ENCODE measurements at places on chromosomes 1 and 21.

- no peaks in the 10 kb centered on the region for H3K27me3 ChIP-seq
- no peak overlapping the region for H3K27ac ChIP-seq
- no peaks in the 10 kb centered on the region for H3K36me3 ChIP-seq
- no peak overlapping the region for H3K4me3 ChIP-seq
Measured at GRCh38 chr21:14890141-14890540, 174.7 kb downstream of the NRIP1 start.

GRCh38 chr1:234373959-234374254, 651 bp downstream of the COA6 start:
- H3K4me3 ChIP-seq, result peak overlapping the region; percentile 97
- peak overlapping the region; percentile 93 for H3K27ac ChIP-seq
- H3K36me3 ChIP-seq, result peaks cover 12% of the 10 kb centered on the region
- peaks cover 23% of the 10 kb centered on the region for H3K4me1 ChIP-seq
- H3K27me3 ChIP-seq, result peaks cover 9% of the 10 kb centered on the region

DNA sequence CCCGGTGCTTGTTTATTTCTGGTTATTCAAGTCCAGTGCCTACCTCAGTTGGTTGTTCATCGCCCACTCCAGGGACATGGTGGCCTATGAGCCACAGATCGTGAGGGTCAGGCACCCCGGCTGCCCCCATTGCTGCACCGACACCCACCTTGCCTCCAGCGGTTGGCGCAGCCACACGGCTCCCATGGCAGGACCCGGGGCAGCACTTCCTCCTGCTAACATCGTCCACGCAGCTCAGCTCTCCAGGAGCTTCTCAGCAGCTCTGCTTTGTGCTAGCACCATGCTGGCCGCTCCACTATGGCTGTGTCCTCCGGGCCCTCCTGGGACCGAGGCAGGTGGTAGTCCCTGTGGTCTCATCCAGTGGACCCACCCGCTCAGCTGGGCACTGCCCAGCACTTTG, 13.9 kb upstream of the PRKCZ start:
- no peak overlapping the region for H3K27ac ChIP-seq
- peaks cover 3% of the 10 kb centered on the region for H3K27me3 ChIP-seq
- no peaks in the 10 kb centered on the region for H3K36me3 ChIP-seq
- H3K4me1 ChIP-seq, result no peaks in the 10 kb centered on the region

DNA sequence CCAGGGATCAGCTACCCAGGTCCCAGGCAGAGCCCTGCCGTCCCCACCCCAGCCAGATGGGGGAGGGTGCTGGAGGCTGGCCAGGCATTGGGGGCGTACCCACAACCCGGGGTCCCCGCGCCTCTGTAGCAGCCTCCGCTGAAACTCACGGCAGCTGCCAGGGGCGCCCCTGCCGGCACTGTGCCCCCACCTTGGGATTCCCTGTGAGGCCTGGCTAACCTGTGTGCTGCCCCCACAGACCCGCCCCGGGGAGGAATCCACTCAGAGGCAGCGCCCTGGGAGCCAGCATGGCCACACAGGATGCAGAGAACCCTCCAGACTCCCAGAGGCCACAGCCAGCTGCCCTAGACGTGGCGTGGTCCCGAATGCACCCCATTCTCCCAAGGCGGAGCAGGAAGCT, 3.8 kb downstream of the DVL1 start:
- H3K27ac ChIP-seq, result no peak overlapping the region
- DNase-seq, result no peak
- peaks cover 10% of the 10 kb centered on the region for H3K36me3 ChIP-seq
- no peak overlapping the region for H3K4me3 ChIP-seq
- peaks cover 13% of the 10 kb centered on the region for H3K4me1 ChIP-seq
- no peaks in the 10 kb centered on the region for H3K27me3 ChIP-seq

- H3K4me1 ChIP-seq, result peaks cover 7% of the 10 kb centered on the region
- no peaks in the 10 kb centered on the region for H3K27me3 ChIP-seq
- no peak for DNase-seq
- no peak overlapping the region for H3K4me3 ChIP-seq
Measured at GRCh38 chr1:232528472-232529089, 101.4 kb downstream of the SIPA1L2 start.

DNA sequence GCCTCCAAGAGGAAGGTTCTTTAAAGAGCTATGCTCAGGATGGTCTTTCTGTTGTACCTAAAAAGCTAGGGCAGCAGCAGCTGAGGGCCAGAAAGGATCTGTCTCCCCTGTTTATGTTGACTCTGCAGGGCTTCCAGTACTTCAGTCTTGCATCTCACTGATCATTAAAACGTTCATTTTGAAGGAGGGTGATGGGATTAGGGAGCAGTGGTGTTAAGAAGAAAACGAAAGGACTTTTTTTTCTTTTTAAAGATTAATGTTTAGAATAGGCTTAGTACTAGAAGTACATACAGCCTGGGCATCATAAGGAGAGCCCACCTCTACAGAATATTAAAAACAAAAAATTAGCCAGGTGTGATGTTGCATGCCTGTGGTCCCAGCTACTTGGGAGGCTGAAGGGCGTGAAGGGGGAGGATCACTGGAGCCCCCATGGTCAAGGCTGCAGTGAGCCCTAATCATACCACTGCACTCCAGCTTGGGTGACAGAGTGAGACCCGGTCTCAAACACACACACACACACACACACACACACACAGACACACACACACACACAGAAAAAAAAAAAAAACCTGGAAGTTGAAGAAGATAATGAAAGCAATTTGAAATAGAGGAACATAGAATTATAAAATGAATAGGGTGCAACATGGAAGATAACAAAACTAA, 2.9 kb downstream of the CR1L start:
- no peak overlapping the region for H3K4me3 ChIP-seq
- DNase-seq, result no peak
- no peaks in the 10 kb centered on the region for H3K36me3 ChIP-seq
- H3K27me3 ChIP-seq, result peaks cover 6% of the 10 kb centered on the region
- H3K27ac ChIP-seq, result no peak overlapping the region

DNA sequence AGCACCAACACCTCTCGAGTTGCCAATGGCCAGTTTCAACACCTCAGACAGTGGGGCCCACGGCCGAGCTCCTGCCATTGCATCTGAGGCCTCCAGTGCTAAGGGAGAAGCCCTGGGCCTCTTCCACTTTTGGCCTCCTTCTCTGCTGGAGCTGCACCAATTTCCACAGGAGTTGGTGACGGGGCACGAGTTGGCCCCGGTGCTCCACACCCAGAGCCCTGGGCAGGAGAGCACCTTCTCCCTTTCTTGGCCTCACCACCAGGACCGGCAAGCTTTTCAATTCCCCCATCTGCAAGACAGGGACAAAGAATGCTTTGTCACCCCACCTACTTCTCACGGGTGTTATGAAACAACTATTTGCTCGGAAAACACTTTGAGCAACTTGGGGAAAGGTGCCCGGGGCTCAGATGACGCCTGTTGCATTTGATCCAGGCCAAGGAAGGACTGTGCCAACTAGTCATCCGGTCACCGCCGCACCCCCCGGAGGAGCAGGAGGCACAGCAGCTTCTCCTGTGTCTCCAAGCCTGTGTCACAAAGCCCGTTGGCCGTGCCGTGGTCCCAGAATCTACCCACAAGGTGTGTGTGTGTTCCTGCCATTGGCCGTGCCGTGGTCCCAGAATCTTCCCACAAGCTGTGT, 55.2 kb downstream of the TOMM20 start:
- DNase-seq, result no peak
- no peak overlapping the region for H3K27ac ChIP-seq
- no peak overlapping the region for H3K4me3 ChIP-seq

- H3K4me1 ChIP-seq, result no peaks in the 10 kb centered on the region
- H3K27ac ChIP-seq, result no peak overlapping the region
- H3K27me3 ChIP-seq, result peaks cover 4% of the 10 kb centered on the region
- H3K4me3 ChIP-seq, result no peak overlapping the region
- DNase-seq, result no peak
Measured at GRCh38 chr1:201578008-201578888, 39.3 kb downstream of the NAV1 start.

DNA sequence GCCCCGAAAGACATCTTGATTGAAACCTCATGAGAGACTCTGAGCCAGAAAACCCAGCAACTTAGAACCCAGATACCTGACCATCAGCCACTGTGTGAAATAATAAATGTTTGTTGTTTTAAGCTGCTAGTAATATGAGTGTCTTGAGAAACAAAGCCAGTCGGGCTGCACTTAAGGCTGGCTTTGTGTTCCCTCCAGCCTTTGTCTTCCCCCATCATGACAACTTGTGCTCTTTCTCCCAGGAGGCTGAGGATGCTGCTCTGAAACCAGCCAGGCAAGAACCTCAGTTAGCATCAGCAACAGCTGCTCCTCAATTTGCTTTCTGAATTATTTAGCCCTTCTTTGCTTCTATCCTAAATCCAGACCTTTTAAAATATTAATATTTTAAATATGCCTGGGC, 78.2 kb downstream of the SLC16A1 start:
- H3K36me3 ChIP-seq, result no peaks in the 10 kb centered on the region
- peaks cover 24% of the 10 kb centered on the region for H3K4me1 ChIP-seq
- no peak for DNase-seq
- no peak overlapping the region for H3K27ac ChIP-seq
- H3K27me3 ChIP-seq, result no peaks in the 10 kb centered on the region

DNA sequence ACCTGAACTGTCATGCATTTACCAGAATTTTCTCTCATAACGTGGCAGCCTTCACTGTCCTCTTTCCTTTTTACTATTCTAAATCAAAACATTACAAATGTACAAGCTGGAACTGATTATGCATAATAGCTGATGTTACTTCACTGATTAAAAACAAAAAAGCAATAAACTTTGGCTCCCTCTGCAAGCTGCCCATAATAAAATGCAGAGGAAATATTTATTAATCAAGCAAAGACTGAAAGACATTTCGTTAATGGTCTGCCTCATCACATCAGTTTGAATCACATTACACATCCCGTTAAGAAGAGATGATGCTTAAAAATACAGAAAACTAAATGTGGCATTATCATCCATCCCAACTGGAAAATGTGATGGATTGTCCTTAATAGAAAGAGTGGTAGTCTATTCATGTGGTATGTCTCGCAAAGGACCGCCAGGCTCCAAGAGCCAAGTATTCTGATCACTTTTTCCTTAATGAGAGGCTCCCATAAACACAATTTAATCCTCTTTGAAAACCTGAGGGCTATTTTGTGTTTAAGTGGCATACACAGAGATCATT, 225.3 kb downstream of the RGS7 start:
- DNase-seq, result no peak
- peaks cover 2% of the 10 kb centered on the region for H3K27me3 ChIP-seq
- no peak overlapping the region for H3K27ac ChIP-seq

DNA sequence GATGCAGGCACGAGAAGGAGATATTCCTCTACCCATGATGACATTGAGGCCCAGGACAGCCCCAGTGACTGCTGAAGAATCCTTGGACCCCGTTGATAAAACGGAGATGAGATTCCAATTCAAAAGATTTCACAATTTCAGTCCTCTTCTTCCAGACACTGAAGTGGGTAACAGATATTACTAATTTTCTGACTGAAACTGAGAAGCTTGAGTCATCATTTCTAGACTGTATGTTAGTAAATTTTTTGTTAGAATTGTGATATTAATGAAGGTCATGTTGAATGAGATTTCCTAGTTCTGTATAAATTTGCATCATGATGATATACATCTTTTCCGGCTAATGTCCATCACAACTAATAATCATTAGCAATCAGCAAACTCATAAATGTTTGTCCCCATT, 185.8 kb downstream of the CHRM3 start:
- no peaks in the 10 kb centered on the region for H3K36me3 ChIP-seq
- no peak for DNase-seq
- H3K27me3 ChIP-seq, result no peaks in the 10 kb centered on the region
- no peak overlapping the region for H3K4me3 ChIP-seq

- H3K4me1 ChIP-seq, result peaks cover 35% of the 10 kb centered on the region
- no peak overlapping the region for H3K27ac ChIP-seq
- DNase-seq, result no peak
- no peaks in the 10 kb centered on the region for H3K36me3 ChIP-seq
Measured at GRCh38 chr1:156644146-156644545, 2.2 kb downstream of the BCAN start.

DNA sequence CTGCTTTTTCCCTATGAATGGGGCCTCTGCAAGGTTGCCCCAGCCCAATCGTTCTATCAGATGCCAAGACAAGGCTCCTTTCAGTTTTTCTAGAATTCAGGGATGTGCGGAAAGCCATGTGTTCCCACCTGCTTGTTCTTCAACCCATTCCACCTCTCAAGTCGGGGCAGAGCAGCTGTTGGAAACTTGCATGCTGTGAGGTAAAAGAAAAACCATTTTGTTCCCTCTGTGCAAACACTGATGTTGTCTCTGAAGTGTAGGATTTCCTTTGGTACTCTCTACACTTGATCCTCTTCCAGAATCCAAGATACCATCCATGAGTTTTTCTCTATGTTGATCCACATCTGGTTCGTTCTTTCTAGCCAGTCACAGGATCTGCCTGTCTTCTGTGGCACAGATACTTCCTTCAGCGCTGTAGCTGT, 7.3 kb downstream of the IER5 start:
- DNase-seq, result no peak
- no peak overlapping the region for H3K27ac ChIP-seq
- H3K4me3 ChIP-seq, result peak overlapping the region; percentile 50
- peaks cover 71% of the 10 kb centered on the region for H3K4me1 ChIP-seq
- H3K27me3 ChIP-seq, result peaks cover 13% of the 10 kb centered on the region
